ENCODE measurements at places on chromosomes 1 and 21. TPM values are rescaled to one million over a fixed set of nuclear protein-coding genes. Genes with fewer than 3 reads are reported as not detected.
A peak's percentile ranks its signal among the peaks of the same experiment; 100 is the strongest.

DNA sequence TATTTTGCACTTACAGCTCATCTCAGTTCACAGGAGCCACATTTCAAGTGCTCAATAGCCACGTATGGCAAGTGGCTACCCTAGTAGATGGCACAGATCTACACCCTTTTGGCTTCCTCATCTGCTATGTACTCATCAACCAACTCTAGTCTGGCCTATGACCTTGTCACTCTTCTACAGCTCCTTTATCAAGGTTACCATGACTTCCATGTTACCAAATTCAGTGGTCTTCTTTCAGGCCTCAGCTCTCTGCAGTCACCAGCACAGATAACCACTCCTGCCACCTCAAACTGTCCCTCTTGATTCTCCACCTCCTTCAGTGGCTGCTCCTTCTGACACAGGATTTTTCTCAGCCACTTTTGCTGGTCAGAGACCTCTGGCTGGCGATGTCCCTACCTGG lies 11.7 kb upstream of the USP48 start:
- no peak for DNase-seq
- H3K4me1 ChIP-seq, result no peaks in the 10 kb centered on the region
- H3K4me3 ChIP-seq, result no peak overlapping the region
- H3K27ac ChIP-seq, result no peak overlapping the region
- no peaks in the 10 kb centered on the region for H3K36me3 ChIP-seq

- H3K36me3 ChIP-seq, result no peaks in the 10 kb centered on the region
- no peak overlapping the region for H3K4me3 ChIP-seq
- H3K27ac ChIP-seq, result no peak overlapping the region
Observed at GRCh38 chr1:39827201-39827600, 38.5 kb upstream of the BMP8B start.

Gene BSDC1
- total RNA-seq, result 49.4 TPM

Gene FAM167B
- total RNA-seq, result 2.8 TPM

Gene CAPZB
- total RNA-seq, result 100 TPM

DNA sequence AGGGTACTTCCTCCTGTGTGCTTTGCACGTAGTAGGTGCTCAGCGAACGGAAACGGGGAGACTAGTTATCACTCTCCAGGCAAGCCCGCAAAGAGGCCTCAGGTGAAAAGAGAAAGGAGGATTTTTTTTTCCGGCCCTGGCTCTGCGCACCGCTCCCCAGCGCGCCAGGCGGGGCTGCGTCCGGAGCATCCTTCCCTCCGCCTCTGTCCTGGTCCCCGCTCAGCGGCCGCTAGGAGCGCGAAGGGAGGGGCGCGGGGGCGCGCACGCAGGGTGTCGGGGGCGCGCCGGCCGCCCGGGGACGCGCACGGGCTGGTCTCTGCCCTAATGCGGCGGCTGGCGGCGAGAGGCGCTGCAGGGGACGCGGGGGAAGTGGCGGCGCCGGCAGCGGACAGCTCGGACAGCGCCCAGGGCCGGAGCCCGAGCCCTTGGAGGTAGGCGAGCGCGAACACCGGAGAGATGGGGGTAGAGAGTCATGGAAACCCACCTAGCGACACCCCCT lies 42.3 kb upstream of the NFASC start:
- no peak overlapping the region for H3K27ac ChIP-seq
- peak overlapping the region; percentile 21 for H3K4me3 ChIP-seq
- no peaks in the 10 kb centered on the region for H3K36me3 ChIP-seq
- H3K27me3 ChIP-seq, result no peaks in the 10 kb centered on the region

DNA sequence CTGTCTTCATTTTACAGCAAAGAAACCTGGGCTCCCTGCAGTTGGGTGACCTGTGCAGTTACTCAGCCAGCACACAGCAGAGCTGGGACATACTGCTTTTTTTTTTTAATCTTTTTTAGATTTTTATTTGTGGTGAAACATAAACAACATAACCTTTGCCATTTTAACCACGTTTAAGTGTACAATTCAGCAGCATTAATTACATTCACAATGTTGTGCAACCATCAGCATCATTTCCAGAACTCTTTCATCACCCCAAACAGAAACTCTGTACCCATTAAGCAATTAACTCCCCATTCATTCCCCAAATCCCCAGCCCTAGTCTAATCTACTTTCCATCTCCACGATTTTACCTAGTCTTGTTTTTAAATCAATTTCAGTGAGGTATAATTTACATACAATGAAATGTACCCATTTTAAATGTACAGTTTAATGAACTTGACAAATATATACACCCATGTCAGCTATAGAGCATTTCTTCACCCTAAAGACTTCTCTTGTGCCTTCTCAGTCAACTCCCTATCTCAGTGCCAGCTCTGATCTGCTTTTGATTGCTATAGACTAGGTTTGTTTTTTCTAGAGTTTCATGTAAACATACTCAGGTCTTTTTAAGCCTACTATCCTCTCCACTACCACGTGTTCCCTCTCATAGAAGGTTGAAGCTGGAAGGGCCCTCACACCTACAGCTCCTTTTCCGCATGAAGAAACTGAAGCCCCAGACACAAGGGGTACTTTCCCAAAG lies 37.8 kb upstream of the C8B start:
- DNase-seq, result no peak
- H3K4me3 ChIP-seq, result no peak overlapping the region
- H3K27ac ChIP-seq, result no peak overlapping the region
- no peaks in the 10 kb centered on the region for H3K27me3 ChIP-seq

Gene ATP6V1G3
- total RNA-seq, result not detected
